Stimulated activated CD8-positive, alpha-beta memory T cell treated with anti-CD3 and anti-CD28 coated beads, Interleukin-12 subunit alpha, Interleukin-12 subunit beta, amount 100 ng/mL, for 1 hour (primary cell): ENCODE measurements at places on chromosomes 5 and 9.

DNA sequence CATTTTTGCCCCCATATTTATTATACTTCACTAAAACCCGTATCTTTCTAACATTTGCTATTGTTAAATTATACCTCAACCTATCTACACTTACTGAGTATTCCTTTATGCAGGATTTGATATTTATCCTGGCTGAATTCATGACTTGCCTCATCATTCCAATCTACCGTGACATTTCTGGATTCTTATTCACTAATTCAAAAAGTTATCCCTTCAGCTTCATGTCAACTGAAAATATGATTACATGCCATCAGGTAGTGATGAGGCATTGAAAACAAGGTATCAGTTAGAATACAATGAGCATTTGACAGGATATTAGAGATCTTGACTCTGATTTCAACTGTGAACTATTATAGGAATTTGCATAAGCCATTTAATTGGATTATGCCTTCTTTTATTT is 2171.9 kb upstream of the WWC1 start:
- no peak for DNase-seq

DNA sequence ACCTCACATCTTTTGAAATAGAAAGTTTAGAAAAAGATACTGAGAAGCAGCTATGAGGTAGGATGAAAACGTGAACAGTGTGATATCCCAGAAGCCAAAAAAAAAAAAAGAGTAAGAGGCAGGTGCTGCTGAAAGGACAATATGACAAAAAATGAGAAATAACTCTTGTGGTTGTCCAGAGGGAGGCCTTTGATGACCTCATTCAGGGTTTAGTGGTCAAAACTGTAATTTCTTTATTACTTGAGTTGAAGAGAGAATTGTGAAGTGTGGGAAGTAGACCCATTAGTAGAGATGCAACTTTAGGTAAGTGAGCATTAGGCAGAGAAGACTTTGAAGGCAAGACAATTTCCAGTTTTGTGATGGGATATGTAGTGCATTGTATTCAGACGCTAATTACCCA is 1306.3 kb upstream of the ACO1 start:
- DNase-seq, result no peak

DNA sequence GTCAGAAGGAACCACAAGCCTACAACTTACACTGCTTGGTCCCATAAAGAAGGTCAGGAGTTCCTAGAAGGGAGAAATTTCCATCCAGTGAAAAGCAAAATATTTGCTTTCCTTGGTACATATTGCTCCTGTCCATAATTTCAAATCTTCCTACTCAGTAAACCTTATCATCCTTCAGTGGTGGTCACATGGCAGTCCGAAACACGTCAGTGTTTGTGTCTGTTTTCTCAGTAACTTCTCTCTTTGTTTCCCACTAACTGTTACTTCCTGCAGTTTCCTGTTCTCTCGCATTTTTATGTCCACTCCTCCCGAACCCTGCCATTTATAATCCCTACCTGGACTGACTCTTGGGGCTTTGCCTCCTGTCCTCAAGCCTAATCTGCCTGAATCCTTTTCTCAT is 129.1 kb downstream of the FANCC start:
- DNase-seq, result no peak

DNA sequence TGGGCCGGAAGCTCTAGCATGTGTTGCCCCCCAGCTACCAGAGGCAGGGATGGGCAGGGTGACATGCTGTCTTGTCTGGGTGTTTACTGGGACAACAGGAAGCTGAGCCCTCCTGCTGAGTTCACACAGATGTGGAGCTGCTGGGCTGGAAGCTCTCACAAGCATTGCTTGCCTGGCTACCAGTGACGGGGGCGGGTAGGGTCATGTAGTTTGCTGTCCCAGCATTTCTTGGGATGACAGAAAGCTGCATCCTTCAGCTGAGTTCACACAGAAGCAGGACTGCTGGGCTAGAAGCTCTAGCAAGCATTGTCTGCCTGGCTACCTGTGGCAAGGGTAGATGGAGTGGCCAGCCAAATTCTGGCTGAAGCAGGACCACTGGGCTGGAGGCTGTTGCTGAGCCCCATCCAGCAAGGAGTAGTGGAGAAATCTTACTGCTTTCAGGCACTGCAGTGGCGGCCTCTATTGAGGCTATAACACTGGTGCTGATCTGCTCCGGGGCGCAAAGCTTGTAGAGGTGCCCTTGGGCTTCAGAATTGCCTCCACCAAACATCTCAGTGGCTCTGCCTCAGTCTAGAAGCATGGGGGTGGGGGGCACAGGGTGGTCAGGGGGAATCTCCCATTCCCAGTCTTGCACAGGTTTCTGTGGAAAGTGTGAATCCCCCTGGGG is 25.1 kb downstream of the POLK start:
- no peak for DNase-seq

DNA sequence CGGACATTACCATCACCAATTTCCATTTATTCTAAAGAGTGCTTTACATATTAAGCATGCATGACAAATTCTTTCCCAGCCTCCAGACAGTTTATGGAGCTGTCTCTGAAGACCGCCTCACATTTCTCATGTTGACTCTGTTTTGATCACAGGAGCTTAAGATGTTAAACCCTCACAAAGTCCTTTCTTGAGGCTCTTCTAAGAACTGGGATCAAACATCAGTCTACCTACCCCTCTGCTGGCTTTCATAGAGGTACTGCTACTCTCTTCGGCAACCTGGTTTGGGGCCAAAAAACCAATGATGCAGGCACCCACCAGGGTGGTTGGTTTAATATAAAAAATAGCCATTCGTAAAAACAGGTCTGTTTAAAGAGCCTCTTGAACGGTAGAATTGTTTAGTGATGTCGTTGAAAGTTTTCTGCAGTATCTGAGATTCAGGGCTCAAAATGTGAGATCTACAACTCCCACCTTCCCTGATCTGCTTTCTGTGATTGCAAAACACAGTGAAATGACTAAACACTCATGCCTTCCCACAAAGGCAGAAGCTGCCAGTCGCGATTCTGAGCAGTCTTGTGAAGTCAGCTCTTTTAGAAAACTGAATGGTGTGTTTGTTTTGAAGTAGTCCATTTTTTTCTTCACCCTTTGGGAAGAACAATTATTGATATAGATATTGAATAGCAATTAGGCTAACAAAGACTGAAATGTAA is 3.5 kb downstream of the RXFP3 start:
- no peak for DNase-seq

DNA sequence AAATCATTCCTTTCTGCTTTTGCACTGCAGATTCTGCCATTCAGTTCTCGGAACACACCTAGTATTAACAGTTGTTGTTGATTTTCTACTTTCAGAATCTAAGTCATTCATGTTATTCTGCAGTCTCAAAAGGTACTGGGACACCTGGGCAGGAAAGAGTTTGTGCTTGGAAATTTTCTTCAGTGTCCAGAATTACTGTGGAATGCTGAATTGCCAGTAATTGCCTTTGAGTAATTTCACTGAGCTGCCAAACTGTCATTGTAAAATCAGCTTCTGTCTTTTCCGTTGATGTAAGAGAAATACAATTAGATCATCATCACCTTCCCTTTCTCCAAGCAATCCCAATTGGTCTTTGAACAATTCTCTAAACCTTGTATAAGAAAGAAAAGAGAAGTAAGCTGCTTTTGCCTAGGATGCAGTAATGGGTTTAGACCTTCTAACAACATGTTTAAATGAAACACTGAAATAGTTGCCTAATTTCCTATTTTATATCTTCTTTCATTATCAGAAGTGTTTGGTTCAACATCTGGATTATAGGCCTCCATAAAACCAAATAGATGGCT is 75.7 kb upstream of the TGFBR1 start:
- DNase-seq, result no peak

GRCh38 chr9:35257986-35258659 is 96.3 kb downstream of the UNC13B start:
- DNase-seq, result no peak

GRCh38 chr5:168135897-168136296 is 155.5 kb upstream of the WWC1 start:
- no peak for DNase-seq

- DNase-seq, result no peak
These were observed 268.9 kb downstream of the PIK3R1 start for GRCh38 chr5:68484307-68485068.

GRCh38 chr9:80866121-80866520 is 823.2 kb downstream of the TLE1 start:
- DNase-seq, result no peak

DNA sequence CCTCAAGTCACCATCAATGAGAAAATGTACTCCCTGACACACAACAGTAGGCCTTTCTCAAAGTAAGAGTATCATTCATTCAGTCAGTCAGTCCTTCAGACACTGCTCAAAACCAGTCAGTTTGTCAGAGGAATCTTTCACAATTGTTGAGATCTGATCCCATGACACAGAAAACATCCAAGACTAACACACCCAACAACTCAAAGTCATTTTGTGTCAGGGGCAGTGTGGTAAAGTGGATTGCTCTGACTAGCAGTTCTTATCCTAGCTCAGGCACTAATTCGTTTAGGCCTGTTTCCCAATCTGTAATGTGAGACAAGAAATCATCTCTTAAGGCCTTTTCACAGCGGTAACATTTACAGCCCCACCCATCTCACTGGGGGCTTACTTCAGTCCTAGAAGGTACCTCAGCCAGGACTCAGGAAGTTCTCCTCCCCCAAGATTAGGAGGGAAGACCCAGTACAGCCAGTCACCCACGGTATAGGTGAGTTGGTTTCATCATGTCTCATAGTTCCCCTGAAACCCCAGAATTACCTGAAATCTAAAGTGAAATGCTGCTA is 31.9 kb downstream of the SH3TC2 start:
- DNase-seq, result no peak

GRCh38 chr9:11023201-11023600 is 410.4 kb upstream of the PTPRD start:
- no peak for DNase-seq

- no peak for DNase-seq
These were observed 533.4 kb downstream of the PSAT1 start for GRCh38 chr9:78830301-78830700.

DNA sequence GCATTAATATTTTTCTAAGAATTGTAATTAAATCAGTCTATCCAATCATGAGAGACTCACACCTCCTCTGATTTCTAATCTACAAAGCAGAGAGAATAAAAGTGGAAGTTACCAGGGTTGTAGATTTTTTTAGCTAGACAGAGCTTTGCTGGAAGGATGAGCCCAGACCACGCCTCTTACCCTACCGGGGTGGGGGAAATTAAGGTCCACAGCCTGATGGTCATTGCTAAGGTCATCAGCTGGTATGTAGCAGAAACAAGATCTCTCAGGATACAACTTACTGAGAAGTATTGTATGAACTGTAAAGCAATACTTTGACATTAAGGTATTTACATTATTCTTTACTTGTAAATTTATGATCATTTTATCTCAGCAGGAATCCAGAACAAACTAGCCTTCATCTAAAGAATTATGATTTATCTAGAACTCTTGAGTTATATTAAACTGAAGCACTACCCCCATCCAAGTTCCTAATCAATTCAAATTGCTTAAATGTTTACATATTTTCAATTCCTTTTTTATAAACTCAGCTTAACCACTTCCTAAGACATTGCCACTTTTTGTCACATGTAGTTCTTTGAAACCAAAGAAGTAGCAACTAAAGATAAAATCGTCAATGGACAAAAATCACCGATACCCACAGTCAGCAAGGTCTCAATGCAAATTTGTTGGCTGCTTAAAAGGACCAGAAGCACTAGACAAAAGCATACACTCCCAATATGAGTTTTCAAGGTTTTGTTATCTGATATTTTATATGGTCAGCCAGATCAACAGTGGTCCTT is 225.8 kb upstream of the DAPK1 start:
- DNase-seq, result no peak

- DNase-seq, result no peak
These were observed 26.1 kb upstream of the IL7R start for GRCh38 chr5:35830587-35830986.

- no peak for DNase-seq
These were observed 186.7 kb downstream of the DRD1 start for GRCh38 chr5:175257128-175257846.

- no peak for DNase-seq
These were observed 123.7 kb downstream of the PSD2 start for GRCh38 chr5:139919308-139919707.

DNA sequence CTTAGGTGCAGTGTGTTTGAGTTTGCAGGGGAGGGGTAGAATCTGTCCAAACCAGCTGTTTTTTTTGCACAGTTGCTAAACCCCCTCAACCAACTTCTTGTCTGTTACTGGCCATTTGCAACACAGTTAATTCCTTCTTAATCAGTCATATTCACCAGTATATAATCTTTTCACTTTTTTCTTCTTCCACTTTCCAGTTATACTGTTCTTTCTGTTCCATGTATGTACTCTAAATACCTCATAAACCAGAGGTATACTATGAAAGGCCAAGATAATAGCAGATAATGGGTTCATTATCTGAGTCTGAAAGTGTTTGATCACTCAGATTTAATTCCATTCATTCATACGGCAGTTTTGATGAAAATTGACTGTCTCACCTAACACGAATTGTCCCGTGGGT is 11.1 kb downstream of the SMAD5 start:
- DNase-seq, result no peak

DNA sequence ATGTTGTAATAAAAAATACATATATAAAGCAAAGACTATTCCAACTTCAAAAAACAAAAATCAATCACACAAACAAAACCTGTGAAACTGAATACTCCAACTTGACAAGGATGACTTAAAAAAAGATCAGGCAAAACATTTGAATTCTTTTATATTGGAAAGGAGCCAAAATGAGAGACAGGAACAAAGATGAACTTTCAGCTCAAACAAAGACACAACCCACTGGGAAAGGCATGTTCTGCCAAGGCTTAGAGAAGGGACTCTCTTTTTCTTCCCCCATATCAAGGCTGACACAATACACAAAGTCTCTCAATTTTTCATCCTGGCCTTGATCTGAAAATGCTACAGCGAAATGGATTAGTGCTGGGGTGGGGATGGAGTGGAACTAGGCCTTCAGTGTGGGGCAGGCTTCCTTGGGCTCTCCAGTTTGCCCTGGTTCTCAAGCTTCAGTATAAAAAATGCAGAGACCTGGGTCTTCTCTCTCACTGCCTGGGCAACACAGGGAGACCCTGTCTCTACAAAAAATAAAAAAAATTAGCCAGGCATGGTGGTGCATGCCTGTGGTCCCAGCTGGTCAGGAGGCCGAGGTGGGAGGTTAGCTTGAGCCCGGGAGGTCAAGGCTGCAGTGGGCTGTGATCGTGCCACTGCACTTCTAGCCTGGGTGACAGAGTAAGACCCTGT is 11.6 kb upstream of the FAM169A start:
- no peak for DNase-seq

DNA sequence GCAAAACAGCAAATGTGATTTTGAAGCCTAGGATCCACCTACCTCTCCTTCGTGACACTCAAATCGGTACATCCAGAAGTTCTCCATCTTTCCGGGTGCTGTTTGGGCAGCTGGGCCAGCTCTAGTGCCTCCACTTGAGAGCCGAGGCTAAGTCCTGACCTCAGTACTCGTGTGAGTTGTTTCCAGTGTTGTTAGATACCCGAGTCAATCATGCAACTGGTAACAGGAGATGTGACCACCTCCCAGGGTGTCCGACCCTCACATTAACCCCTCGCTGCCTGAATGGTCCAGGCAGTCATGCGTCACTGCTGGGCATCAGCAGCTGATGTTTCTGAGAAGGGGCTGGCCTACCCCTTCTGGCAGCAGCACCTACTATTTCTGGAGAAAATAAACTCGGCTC is 170.3 kb downstream of the ENTREP1 start:
- DNase-seq, result no peak
